ENCODE measurements at places on chromosomes 7 and 10.

- no peak for DNase-seq
Observed at GRCh38 chr10:22103701-22104470, 100.4 kb upstream of the DNAJC1 start.

DNA sequence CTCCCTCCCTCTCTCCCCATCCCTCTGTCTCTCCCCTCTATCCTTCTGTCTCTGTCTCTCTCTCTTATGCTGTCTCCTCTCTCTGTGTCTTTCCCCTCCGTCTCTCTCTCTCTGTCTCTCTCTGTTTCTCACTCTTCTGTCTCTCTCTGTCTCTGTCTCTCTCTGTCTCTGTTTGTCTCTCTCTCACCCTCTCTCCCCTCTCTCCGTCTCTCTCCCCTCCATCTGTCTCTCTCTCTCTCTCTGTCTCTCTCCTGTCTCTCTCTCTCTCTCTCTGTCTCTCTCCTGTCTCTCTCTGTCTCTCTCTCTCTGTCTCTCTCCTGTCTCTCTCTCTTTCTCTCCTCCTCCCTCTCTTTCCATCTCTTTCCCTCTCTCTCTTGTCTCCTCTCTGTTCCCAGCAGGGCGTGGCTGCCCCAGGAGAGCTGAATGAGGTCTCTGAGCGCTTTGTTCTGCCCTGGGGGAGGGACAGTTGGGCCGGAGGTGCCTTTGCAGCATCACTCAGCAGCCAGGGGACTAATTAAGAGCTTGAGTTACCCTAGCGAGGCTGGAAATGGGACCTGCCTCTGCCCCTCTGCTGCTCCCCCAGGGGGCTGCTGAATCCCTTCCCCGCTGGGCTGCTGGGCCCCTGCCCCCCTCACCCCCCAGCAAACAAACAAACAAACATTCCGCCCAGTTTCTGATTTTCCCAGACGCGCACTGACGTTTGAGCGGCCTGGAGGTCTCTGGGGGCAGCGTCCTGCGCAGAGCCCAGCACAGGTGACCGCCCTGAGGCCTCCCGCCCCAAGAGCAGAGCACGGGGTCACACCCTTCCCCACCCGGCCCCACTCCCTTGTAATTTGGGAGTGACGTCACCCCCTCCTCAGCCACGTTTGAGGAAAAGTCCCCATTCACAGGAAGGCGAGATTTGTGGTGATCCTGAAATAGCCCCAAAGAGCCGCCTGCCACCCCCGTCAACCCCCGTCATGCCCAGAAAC, 68.1 kb downstream of the PDGFA start:
- DNase-seq = no peak

DNA sequence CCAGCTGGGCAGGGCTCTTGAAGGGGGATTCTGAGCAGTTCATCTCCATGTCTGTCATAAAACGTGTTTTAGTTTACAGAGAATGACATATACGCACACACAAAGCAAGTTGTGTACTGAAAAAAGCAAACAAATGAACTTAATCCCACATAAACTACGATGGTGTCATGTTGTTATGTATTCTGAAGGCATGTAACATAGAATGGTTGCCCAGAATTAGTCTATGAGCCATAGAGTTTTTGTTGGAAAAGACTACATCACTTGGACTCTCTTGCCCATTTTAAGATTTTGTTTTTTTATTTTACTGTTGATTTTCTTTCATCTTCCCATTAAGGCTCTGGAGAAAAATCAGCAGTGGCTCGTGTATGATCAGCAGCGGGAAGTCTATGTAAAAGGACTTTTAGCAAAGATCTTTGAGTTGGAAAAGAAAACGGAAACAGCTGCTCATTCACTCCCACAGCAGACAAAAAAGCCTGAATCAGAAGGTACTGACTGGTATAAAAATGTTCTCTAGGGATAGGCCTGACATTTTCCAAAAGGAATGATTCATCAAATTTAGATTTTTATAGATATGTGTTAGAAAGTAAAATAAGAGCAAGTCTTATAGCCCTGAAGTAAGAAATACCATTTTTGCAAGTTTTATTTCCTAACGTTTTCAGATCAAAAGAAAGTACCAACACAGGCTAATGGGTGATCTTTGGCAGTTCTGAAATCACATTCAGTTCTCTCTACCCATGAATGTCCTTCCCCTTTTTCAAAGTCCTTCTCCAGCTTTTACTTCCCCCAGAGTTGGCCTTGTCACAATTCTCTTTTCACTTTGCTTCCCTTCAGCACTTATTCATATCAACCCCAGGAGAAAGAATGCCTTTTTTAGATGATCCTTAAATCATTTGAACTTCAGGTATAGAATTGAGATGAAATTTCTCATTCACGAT, 18.9 kb downstream of the CEP55 start:
- DNase-seq = no peak

DNA sequence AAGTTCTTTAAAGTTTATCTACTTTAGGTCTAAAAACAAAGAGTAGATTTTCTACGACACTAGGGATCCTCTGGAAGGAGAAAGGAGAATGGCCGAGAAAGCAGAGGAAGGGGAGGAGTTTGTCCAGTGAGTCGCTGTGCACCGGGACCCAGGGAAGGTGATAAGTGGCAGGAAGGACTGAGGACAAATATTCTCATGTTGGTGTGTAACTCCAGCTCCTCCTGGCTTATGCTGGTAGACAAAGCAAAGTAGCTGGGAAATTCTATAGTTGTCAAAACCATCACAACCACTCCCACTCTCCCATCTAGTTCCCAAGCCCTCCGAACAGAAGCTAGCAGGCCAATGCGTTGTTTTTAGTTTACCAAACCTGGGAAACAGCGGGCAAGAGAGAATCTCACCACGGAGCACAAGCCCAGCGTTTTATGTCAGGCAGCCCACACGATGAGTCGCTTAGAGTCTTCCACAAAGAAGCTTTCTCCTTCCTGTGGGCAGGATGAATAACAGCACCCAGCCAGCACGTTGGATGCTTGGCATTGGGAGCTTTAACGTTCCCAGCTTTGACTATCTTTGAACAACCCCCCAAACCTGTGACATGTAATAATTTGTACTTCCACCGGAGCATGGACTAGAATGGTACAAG, 32.9 kb upstream of the JCAD start:
- no peak for DNase-seq

DNA sequence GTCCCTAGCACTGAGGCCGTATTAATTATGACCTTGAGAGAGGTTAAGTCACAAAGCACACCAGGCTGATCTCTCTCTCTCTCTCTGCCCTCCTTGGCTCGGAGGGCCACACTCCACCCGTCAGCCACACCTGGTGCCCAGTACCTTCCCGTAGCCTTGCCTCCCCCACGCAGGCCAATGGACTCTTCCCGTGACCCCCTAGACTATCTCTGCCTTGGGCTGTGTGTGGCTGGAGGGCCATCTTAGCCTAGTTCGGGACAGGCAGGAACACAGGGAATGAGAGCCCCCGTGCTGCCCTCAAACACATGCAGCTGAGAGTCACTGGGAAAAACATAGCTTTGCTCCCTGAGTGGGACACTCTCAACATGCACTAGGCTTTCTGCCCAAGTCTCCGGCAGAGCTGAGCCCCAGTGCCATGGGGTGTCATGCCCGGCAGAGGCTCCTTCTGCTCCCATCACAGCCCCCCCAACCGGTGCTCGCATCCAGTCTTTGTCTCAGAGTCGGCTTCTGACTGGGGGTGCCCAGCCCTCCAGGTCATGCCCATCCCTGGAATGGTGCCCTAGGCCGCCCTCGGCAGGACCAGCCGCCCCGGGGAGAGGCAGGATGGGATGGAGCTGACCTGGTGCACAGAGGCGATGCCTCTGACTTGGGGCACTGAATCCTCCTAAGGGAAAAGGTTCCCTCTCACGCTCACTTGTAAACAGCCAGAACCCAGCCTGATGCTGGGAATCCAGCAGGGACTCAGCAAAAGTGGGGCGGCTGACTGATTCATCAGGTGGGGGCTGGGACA, 63.0 kb downstream of the TCERG1L start:
- no peak for DNase-seq

DNA sequence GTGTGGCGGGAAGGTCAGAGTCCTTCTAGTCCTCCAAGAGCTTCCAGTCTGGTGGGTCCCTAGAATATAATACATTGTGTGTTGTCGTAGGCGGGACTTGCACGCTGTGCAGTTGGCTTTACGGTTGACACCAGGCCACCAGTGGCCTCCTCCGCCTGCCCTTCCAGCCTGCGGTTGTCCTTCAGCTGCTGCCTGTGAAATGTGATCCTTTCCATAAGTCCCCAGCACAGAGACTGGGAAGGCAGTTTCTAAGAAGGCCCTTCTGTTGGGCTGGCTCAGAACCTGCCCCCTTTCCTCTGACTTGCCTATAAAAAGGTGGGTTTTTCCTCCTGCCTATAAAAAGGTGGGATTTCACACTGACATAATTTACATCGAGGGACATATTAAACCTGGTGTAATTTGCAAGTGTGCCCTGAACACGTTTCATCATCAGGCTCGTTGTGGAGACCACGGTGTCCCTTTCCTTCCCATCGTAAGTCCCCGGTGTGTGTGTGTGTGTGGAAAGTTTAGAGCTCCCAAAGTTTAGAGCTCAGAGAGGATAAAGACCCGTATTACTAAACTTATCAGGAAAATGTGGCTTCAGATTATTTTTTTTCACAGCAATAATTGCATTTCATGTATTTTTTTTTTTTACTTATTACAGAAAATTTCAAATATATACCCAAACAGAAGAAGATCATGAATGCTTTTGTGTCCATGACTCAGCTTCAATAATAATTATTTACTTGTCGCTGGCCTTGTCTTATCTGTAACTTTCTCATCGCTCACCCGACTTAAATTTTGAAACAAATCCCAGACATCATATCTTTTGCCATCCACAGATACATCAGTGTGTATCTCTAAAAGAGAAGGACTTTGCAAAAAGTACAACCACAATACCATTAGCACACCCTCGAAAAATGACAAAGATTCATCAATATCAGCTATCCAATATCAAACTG, 45.1 kb downstream of the CUX1 start:
- no peak for DNase-seq

DNA sequence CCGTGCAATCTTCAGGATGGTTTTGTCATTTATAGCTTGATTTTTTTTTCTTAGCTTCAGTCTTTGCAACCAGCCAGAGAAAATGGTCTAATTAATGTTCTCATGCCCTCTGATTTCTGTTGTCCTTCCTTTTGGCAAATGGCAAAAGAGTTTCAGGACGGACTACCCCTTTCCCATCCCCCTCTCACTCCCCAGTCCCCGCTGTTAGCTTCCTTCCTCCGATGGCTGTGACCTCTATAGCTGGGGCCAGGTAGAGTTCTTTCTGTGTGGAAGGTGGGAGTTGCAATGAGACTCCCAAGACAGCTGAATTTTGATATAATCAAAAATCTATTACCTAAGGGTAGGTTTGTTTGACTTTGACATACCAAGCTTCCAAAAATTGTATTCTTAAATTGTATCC, 362.0 kb downstream of the PAXIP1 start:
- DNase-seq = no peak

DNA sequence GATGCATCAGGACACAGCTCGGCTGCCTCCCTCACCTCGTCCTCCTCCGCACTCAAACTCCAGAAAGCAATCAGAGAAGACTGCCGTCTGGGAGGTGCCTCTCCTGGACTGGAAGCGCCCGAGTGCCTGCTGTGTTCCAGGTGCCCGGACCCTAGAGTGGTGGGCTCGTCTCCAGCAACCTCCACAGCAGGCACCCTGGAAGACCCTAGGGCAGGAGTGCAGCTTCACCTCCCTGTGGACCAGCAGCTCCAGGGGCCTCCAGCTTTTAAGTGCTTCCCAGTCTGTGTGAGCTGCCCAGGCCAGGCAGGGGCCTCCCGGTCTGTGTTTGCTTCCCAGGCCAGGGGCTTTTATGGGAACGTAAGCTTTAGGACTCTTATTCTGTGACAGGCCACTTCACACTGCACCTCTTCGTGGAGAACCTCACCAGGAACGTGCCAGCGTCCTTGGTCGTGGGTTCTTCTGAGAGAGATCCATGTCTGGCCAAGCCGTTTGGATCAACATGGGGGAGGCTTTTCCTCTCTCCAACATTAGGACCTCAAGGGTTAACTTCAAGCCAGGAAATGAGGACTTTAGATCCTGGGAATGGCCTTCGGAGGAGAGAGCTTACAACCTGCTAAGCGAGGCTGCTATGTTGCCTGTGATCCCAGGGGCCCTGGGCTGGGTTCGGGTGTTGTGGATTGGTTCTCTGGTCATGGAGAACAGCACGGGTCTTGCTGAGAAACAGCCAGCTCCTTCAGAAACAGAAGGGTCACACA, 5.9 kb upstream of the PWWP2B start:
- DNase-seq = no peak

- no peak for DNase-seq
Observed at GRCh38 chr10:112362833-112363232, 11.1 kb upstream of the ACSL5 start.

DNA sequence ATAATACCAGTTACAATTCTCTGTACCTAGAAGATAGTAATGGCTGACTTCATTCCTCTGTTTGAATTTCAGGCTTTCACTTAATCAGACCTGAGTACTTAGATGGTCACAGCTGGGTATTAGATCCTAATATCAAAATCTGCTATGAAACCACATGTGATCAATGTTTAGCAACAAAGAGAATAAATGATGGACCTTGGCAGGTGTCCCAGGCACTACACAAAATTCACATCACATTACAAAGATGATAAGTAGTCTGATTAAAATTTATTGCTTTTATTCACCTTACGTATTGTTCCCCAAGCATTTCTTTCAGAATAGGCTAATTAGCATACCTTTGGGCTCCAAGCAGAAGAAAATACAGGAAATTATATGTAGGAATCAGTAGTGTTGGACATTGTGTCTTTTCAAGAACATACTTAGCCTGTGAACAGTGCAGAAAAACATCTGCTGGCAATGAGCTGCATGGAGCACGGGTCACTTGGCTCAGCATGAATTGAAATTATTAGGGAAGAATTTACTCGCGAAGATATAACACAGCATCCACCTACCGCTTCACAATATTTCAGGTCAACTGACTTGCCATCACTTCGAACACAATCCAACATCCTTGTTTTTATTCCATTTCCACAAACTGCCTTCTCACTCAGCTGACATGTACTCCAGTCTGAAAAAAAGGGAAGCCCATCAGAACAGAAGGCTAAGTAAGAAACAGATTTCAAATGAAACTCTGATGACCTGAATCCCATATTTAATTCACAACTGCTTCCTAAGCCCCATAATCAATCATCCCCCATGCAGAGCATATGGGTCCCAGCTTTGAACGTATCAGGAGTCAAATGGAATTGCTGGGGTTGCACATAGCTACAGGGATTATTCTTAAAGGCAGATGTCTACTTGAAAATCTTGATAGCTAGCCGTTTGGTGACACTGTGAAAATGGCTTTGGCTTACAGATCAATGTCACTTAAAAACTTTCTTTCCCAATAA, 421.0 kb downstream of the THSD7A start:
- no peak for DNase-seq

DNA sequence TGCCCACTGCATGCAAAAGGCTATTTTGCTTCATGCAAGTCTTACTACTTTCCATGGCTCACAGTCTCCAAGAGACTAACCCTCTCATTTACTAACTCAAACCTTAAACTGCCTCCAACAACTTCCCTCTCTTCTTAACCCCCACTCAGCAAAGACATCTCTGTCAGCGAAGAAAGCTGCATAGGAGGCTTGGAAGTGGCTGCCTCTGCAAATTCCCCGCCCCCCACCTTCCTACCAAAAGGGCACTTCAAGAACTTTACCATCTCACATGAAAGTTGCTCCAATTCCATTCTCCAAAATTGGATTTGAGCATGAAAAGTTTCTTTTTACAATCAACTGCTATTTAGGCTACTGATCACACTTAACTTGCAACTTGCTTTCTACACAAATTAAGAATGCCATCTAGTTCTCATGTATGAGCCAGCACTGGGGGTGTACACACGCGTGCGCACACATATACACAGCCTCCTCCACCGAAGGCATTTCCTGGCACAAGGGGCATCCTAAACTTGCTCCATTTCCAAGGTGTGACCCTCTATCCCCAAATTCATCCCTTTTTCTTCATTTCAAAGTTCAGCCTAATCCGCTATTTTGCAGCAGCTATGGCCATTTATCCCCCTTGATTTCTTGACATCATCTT, 1.8 kb downstream of the CCDC6 start:
- no peak for DNase-seq

- no peak for DNase-seq
Observed at GRCh38 chr7:154431045-154431444, 378.8 kb downstream of the DPP6 start.

All from stimulated activated CD8-positive, alpha-beta memory T cell treated with anti-CD3 and anti-CD28 coated beads, Interleukin-4, amount 100 ng/mL, for 1 hour (primary cell).